M059J (cell line): ENCODE measurements at places on chromosomes 5 and 9. TPM values are rescaled to one million over a fixed set of nuclear protein-coding genes. Genes with fewer than 3 reads are reported as not detected.

Gene PCDHAC2
- 0.17 TPM in 1 of 2 replicates, not detected in the other for total RNA-seq

- peak; percentile 40 for DNase-seq
These were observed 548.5 kb upstream of the GRAMD2B start for GRCh38 chr5:125874717-125875116.

Gene GCNT4
- 0.79 and 1.2 TPM in 2 replicates for total RNA-seq

Gene BNC2
- 5.5 and 7.0 TPM in 2 replicates for total RNA-seq
